ENCODE measurements at places on chromosomes 3 and 15. TPM values are rescaled to one million over a fixed set of nuclear protein-coding genes. Genes with fewer than 3 reads are reported as not detected.

Gene TIMP4
- polyA plus RNA-seq: 7.1 TPM

DNA sequence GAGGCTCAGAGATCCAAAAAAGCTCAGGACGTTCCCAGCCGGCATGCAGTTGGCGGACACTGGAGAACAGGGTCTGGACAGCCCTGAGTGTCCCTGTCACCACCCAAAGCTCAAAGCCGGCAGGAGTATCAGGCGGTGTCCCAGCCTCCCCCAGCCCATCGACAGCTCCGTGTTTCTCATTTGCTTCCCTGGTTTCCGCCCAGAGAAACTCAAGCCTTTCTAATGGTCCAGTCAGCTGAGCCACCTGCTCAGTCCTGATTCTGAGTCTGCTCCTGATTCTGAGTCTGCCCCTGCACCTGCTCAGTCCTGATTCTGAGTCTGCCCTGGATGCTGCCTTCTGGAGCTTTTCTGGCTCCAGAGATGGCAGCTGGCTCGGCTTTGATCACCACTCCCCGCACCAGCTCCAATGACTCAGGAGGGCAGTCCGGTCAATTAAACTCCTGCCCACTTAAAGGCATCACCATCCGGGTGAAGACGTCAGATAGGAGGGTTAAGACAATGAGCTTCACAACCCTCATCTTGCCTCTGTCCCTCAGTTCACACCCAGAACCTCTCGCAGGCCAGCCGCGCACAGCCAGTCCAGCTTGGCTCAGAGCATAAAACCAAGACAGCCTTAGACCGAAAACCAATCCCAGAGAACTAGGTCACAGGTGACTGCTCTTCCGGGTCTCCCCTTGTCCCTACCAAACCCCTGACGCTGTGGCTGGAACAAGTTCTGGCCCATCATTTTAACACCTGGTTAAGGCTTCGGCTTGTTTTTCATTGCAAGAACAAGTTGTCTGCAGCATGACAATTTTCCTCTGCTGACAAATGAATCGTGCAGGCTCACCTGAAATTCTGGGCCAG lies 6.8 kb downstream of the PCSK6 start:
- no peak for DNase-seq

GRCh38 chr3:112293368-112294321 lies at the start of gene SLC9C1:
SLC9C1 (minus strand) TSS chr3:112294216; CDS start chr3:112286791, 7,425 bp downstream.
- DNase-seq: peak; percentile 68

DNA sequence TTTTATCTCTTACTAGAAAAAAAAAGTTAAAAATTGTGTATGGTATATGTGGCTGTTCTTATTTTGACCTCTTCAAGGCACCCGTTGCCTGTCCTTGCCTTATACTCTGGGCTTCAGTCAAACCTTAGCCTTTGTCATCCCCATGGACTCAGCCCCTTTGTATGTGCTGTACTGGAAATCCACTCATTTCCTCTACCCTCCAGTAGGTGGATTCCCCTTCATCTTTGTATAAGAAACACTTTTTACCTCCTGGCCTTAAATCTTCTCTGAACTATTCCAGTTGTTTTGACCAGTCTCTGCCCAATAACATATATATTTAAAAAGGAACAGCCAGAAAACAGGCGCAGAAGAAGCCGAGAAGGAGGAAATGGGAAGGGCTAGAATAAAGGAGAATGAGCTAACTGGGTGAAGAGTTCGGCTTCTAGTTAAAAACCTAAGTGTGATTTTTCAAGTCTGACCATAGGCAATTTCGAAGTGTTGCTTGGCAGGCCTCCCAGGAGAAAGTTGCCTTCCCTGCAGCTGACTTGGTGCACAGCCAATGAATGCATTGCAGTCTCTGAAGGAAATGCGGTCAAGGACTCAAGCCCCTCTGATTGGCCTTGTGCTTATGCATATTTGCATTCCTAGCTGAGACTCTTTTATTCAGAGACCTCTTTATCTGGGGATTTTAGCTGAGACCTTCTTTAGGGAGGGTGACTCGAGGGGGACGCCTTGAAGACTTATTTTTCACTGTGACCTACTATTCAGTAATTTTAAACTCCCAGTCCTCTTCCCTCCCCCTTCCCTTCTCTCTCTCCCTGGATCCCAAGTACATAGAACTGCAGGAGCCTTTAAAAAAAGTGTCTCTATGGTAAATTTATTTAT lies 277.4 kb downstream of the ROBO1 start:
- DNase-seq: peak; percentile 52

Gene HHATL
- polyA plus RNA-seq: 1.5 TPM

Gene FAH
- polyA plus RNA-seq: 43.6 TPM

DNA sequence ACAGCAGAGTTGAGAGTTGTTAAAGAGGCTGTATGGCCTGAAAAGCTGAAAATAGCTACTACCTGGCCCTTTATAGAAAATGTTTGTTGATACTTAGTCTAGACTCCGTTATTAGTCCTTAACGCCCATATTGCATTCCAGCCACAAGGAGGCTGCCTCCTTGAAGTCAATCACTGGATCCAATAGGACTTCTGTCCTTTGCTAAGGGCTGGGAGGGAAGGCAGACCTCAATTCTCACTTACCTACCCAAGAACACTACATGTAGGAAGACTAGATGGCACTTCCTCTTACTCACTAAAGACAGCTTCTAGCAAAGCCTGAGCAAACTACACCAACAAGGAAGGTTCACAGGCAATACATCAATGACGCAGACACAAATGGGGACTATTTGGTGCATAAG lies 139.5 kb upstream of the HACD2 start:
- no peak for DNase-seq

Gene GCNT3
- 0.15 TPM for polyA plus RNA-seq

GRCh38 chr3:138684396-138684795 lies 75.8 kb downstream of the FAIM start:
- DNase-seq: no peak

Gene DHFR2
- polyA plus RNA-seq: 10.0 TPM

Gene GRAMD1C
- 19.0 TPM for polyA plus RNA-seq

DNA sequence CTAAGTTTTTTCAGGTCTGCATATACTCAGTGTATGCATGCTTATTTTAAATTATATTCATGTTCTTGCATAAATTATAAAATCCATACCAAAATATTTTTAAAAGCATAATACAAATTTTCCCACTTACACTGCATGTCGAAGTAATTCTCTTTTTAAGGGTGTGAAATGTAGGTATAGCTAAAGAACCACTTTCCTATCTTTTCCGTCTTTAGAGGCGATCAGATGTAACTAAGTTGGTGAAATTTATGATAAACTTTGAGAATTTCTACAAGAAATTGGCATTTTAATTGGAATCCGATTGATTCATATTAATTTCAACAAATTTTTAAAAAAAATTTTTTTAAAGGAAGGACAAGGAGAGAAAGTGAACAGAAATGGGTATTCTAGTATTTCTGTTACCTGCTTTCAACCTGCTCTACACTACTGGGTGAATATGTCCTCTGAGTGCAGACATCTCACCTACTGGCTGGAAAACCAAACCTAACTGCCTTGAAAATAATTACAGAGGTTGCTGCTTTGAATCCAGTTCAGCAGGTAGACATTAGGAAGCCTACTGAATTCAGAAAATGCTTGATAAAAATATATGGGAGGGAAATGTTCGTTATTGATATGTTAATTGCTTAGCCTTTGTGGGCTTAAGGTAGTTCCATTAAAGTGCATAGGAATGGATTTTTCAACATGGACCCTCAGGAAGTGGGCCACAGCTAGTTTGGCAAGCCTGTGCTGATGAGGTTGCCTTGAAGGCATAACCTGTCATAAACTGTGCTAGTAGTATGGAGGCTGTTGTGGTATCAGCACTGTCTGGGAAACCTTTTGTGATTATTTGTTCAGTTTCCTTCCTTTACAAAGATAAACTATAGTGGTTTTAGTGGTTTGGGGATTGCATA lies 5.1 kb downstream of the TRIM71 start:
- no peak for DNase-seq

GRCh38 chr3:23991683-23992628 lies 46.9 kb downstream of the NR1D2 start:
- DNase-seq: no peak

GRCh38 chr15:66408254-66408653 lies 21.5 kb downstream of the MAP2K1 start:
- no peak for DNase-seq
